ENCODE measurements at places on chromosomes 3 and 15.

GRCh38 chr3:129211345-129211744 lies 27.6 kb upstream of the CNBP start:
- no peak for DNase-seq

DNA sequence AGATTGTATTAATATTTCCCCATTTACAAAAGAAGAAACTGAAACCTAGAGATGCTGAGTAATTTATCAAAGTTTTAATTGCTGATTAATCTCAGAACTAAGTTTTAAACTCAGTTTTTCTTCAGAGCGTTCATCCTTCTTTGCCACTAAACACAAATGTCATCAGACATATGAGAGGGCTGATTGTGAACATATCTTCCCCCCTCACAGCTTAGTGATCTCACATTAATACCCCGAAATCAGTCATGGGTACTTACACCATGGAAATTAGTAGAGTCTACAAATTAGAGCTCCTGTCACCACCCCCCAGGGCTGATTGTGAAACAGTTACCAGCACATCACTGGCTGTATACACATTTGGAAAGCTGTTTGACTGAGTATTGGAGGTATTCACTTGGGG lies 189.3 kb upstream of the SGO1 start:
- DNase-seq = no peak

- DNase-seq = no peak
These were observed 16.7 kb downstream of the DYNC1LI1 start for GRCh38 chr3:32553973-32554372.

- no peak for DNase-seq
These were observed 149.3 kb upstream of the MEF2A start for GRCh38 chr15:99416191-99417188.

DNA sequence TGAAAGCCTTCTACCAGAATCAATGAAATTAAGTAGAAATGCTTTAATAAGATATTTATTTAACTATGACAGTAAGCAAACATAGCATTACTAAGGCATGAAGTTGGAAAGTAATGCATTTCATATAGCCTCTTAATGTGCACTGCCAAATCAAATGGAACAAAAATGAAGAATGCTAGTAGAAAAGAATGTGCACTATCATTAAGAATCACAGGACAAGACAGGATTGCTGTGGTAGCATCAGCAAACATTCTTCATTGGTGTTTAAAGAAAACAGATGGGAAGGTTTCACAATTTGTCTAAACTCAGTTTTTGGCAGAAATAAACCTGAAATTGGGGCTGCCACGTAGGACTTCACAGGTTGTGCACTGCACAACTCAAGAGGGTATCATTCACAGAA lies 168.9 kb downstream of the CNTN3 start:
- DNase-seq = no peak

DNA sequence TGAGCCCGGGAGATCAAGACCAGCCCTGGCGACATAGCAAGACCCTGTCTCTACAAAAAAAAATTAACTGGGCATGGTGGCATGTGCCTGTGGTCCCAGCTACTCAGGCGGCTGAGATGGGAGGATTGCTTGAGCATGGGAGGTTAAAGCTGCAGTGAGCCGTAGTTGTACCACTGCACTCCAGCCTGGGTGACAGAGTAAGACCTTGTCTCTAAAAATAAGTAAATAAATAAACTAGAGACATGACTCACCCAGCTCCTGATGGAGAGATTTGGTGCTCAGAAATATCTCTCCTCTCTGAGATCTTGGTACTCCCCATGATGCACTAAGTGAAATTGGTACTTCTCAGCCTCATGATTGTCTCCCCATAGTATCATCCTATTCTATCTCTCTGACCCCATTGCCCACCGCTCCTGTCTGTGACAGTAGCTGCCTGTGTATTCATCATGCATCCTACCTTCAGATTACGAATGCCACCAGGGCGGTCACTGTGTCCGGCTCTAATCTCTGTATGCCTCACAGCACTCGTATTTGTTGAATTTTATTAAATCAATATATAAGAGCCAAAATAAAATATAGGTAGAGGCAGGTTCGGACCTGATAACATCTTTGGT lies 50.9 kb downstream of the ABHD2 start:
- DNase-seq = no peak

GRCh38 chr3:100170486-100170885 lies 56.2 kb upstream of the FILIP1L start:
- no peak for DNase-seq
